ENCODE measurements at places on chromosomes 4 and X. TPM values are rescaled to one million over a fixed set of nuclear protein-coding genes. Genes with fewer than 3 reads are reported as not detected.
A peak's percentile ranks its signal among the peaks of the same experiment; 100 is the strongest.

HSD17B11 gene
- polyA plus RNA-seq: 51.1 TPM

- peak; percentile 31 for DNase-seq
Measured at GRCh38 chrX:35890699-35891098, 28.8 kb upstream of the CFAP47 start.

MAGEE2 gene
- 0.90 TPM for polyA plus RNA-seq

GRCh38 chr4:132334081-132334480 lies 815.0 kb upstream of the PCDH10 start:
- no peak for DNase-seq

DNA sequence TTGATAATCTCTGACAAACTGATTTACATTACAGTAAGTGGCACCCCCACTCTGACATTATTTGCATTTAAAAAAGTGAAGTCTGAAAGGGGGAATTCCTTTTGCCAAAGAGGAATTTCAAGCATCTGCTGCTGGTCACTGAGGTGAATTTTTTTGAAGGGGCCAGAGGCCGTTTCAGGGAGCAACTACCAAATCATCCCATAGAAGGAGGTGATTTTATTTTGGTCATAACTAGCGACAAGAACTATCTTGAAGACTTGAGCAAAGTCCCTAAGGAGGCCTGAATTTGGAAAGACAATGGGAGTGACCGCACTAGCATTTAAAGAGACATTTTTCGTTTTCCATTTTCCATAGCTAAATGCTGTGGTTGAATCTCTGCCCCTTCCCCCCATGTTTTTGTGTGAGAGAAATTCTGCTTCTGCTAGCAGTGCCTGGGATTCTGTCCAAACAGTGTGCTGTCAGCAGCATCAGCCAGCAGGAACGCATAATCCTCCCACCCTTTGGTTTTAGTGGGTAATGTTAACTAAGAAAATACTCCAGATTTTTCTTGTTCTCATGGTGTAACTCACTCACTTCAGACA lies 110.1 kb upstream of the MED14 start:
- peak; percentile 68 for DNase-seq

ANK2 gene
- 63.7 TPM for polyA plus RNA-seq

ETDA gene
- not detected for polyA plus RNA-seq

GC gene
- polyA plus RNA-seq: 0.21 TPM

FGFBP2 gene
- polyA plus RNA-seq: not detected

DNA sequence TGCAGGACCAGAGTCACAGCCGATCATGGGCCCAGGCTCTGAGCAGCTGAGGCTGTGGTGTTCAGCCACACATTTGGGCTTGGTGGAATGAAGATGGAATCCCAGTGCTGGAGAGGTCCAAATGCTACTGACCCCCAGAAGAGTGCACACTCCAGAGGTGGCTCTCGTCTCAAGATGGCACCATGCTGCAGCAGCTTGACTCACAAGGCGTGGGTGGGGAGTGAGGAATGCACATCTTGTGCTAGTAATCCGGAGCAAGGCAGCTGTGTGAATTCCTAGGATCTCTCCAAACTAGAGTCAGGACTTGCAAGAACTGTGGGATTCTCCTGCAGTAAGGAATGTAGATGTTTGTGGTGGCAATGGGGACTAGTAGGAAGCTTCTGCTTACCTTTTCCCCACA lies 28.7 kb downstream of the RAB28 start:
- DNase-seq: no peak

TMSB15A gene
- polyA plus RNA-seq: 52.6 TPM

GRCh38 chrX:66013194-66013816 lies 26.6 kb downstream of the VSIG4 start:
- no peak for DNase-seq

GRCh38 chrX:77742788-77743476 lies 43.1 kb downstream of the ATRX start:
- DNase-seq: no peak

- DNase-seq: no peak
Measured at GRCh38 chr4:156685308-156685707, 286.3 kb downstream of the PDGFC start.

DNA sequence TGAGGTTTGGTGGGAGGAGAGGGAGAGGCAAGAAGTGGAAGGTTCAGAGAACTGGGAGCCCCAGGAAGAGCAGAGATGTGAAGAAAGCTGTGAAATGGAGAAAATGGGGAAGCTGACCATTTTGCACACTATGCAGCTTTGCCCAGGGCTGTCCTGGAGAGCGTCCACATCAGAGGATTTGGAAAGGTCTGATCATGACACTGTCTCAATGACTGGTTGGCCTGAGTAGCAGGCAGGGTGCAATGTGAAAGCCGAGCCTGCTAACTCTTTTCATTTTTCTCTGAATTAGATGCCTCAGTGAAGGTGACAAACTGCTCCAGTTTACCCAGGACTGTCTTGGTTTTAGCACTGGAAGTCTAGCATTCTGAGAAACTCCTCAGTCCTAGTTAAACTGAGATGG lies 330.1 kb upstream of the RPS6KA3 start:
- no peak for DNase-seq

DNA sequence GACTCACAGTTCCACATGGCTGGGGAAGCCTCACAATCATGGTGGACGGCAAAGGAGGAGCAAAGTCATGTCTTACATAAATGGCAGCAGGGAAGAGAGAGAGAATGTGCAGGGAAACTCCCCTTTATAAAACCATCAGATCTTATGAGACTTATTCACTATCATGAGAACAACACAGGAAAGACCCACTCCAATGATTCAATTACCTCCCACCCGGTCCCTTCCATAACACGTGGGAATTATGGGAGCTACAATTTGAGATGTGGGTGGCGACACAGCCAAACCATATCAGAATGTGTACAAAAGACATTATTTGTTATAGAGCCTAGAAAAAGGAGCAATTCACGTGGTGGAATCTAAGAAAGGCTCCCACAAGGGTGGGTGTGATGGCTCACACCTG lies 10.8 kb upstream of the HERC6 start:
- no peak for DNase-seq

CLCN5 gene
- polyA plus RNA-seq: 104 TPM

GRCh38 chr4:128468123-128468989 lies 180.7 kb upstream of the PGRMC2 start:
- peak; percentile 31 for DNase-seq

DNA sequence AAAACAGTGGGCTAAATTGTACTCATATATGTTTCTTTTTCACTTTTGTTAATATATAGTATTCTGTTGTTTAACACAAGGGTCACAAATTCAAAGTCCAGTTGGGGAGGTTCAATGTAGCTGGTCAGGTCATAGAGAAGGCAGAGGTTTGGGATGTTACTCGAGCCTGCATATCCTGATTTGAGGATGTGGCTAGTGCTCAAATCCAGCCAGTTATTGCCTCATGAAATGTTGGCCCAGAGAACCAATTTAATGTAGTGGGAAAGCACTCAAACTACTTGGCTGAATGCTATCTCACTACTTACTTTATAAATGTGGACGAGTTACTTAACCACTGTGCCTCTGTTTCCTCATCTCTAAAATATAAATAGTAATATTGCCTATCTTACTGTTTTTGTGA lies 12.5 kb downstream of the USO1 start:
- no peak for DNase-seq

GRCh38 chr4:109942292-109942926 lies 29.7 kb downstream of the EGF start:
- DNase-seq: no peak

DNA sequence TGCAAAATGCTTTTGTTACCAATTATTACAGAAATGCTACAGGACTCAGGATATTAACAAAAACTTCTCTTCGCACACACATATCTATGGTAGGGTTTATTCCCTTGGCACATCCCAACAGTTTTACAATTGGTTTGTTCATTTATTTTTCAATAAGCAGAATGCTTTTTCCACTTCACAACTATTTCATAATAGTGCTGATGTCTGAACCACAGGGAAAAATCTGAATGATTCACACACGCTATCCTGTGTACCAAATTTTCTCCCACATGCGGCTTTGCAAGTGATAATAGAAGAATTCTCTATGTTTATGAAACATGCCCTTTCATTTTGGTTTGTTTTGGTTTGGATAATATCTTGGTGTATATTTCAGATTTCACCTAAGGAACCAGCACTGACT lies 725.7 kb upstream of the TENM3 start:
- DNase-seq: no peak

TRAM1L1 gene
- polyA plus RNA-seq: 17.1 TPM

PITX2 gene
- polyA plus RNA-seq: 5.4 TPM
